GM23248 (cell line): ENCODE measurements at places on chromosomes 3 and 15. TPM values are rescaled to one million over a fixed set of nuclear protein-coding genes. Genes with fewer than 3 reads are reported as not detected.

Gene SEMA7A
- 132 and 151 TPM in 2 replicates for total RNA-seq

DNA sequence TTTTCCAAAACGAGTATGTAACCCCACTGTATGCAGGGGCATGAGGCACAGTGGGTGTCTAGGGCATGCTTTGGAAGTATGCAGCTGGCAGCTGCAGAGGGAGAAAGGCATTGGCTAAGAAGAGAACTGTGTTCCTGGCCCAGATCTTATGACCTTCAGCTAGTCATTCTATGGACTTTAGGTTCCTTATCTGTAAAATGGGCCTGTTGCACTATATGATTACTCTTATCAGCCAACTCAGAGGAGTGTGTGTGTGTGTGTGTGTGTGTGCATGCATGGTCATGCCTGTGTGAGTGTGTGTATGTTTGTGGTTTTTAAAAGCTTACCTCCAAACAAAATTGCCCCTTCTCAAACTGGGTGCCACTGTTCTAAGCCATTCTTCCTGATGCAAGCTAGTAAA lies 27.4 kb upstream of the CHST2 start:
- DNase-seq = no peak

DNA sequence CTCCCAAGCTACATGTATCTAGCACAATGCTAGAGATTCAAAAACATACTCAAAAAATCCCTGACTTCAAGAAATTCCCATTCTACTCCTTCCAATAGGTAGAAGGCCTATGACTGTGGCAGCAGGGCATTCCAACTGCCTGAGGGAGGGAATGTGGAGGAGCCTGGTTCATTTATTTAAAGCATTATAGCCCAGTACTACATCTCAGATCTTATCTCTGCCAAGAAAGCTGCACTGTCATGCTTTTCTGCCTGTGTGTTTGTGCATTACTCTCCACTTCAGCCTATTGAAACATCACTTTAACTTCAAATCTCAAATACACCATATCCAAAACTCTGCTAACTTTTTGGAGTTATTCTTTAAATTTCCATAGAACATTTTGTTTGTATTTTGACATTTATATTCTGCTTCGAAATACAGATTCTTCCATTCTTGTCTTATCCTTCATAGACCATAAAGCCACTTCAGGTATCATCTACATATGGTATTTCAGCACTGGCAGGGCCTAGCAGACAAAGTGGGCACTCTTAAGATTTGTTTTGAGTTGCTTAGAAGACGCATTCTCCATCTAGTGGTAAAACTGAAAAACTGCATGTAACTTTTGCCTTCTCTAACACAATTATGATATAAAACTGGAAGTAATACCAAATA lies 59.1 kb upstream of the NEDD4 start:
- peak; percentile 71 for DNase-seq

Gene CYB561D2
- total RNA-seq = 29.0 and 37.7 TPM in 2 replicates

DNA sequence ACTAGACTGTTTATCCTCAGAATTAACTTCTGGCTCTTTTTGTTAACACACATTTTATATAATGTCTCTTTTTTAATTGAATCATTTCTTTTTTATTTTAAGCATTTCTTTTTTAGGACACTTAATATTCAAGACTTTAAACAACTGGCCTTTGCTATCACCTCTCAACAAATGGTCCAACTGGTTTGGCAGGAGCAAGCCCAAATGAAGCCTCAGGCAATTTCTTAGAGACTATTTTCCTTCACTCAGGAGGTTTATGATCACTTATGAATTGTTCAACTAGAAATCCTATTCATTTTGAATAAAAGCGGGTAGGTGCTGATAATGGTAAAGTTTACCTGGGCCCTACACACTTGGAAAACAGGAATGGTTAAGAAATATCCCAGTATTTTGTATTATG lies 705.6 kb upstream of the GBE1 start:
- no peak for DNase-seq

Gene MORC1
- not detected in 2 replicates for total RNA-seq

DNA sequence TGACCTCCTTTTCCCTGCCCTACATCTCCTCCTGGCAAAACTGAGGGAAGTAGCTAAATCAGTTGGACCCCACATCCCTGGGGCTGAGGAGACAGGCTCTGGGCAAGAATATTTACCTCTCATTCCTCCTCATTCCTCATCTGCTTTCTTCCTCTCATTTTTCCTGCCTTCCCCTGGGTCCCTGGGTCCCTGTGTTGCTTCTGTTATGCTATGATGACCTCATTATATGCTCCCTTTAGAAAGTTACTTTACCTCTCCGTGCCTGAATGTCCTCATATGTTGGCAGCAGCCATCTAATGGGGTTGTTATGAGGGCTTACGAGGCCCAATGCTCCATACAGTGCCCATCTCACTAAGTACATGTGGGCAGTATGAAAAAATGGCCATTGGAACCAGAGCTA lies 1.2 kb upstream of the SHC4 start:
- no peak for DNase-seq

Gene CCR9
- not detected in 2 replicates for total RNA-seq
